ENCODE measurements at places on chromosomes 12 and 14. TPM values are rescaled to one million over a fixed set of nuclear protein-coding genes. Genes with fewer than 3 reads are reported as not detected.

The TCL1B gene
- not detected for total RNA-seq

DNA sequence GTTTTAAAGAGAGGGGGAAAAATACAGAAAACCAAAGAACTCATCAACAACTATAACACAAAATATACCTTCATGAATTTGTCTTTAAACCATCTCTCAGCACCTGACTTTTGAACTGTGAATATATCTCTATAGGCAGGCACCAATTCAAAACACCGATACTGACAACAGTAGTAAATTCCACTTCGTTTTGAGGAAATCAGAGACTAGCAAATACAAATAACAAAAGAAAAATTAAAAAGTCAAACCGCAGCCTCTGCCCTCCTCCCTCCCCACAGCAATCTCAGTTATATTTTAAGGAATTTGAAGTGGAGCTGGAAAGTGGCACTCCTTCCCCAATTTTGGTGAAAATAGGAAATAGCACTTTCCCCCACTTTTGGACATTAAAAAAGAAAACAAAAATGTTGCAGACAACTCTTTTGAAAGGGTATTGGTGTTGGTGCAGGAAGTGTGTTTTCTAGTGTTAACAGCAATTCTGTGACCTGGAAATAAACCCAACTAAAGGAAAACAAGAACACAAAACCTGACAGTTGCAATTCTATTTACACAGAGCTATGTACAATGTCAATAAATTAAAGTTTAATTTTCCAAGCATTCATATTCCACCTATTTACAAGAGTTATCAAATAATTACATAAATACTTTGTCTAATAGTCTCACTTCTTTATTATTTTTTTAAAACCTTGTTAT lies 13.5 kb downstream of the TBX3 start:
- H3K27me3 ChIP-seq, result no peaks in the 10 kb centered on the region
- no peaks in the 10 kb centered on the region for H3K4me1 ChIP-seq
- H3K27ac ChIP-seq, result no peak overlapping the region
- no peak for DNase-seq

GRCh38 chr14:66228267-66228970 lies 257.8 kb upstream of the CCDC196 start:
- H3K27me3 ChIP-seq, result peaks cover 10% of the 10 kb centered on the region
- no peaks in the 10 kb centered on the region for H3K4me1 ChIP-seq
- H3K27ac ChIP-seq, result no peak overlapping the region
- no peak overlapping the region for H3K4me3 ChIP-seq
- H3K36me3 ChIP-seq, result no peaks in the 10 kb centered on the region
- no peak for DNase-seq

- H3K27ac ChIP-seq, result no peak overlapping the region
- H3K36me3 ChIP-seq, result peaks cover 65% of the 10 kb centered on the region
- no peaks in the 10 kb centered on the region for H3K27me3 ChIP-seq
Observed at GRCh38 chr14:75042035-75042434, 9.2 kb downstream of the MLH3 start.

DNA sequence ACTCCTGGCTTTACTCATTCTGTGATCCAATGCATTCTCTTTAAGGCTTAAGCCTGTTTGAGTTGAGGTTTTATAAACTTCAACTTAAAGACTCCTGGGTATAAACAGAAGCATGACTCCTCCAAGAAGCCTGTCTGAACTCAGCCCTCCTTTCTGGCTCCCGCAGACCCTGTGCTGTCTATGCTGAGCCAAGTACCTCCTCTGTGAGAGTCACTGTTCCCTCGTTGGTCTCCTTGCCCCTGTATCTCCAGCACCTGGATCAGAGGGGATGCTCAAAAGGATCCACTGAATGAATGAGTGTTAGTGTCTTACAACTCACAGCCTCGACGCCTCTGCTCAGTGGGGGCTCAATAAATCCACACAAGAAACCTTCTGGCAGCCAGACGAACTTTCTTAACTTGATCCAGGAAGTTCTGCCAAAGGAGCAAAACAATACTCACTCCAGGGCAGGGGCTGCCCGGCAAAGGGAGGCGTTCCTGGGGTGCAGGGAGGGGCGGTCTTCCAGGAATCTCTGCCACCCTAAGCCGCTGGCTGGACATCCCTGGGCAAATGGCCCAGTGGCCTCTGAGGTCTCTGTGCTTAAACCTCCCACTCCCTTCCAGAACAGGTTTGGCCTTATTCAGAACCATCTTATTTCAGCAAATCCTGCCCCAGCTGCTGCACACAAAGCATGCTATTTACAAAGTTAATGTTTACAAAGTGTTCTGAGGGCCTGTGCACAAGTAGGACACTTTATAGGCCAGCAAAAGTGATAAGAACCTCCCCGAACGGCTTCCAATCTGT lies 32.9 kb downstream of the MAP1LC3B2 start:
- no peak for DNase-seq
- H3K4me1 ChIP-seq, result peaks cover 4% of the 10 kb centered on the region
- no peaks in the 10 kb centered on the region for H3K36me3 ChIP-seq
- H3K27ac ChIP-seq, result no peak overlapping the region
- H3K27me3 ChIP-seq, result no peaks in the 10 kb centered on the region

DNA sequence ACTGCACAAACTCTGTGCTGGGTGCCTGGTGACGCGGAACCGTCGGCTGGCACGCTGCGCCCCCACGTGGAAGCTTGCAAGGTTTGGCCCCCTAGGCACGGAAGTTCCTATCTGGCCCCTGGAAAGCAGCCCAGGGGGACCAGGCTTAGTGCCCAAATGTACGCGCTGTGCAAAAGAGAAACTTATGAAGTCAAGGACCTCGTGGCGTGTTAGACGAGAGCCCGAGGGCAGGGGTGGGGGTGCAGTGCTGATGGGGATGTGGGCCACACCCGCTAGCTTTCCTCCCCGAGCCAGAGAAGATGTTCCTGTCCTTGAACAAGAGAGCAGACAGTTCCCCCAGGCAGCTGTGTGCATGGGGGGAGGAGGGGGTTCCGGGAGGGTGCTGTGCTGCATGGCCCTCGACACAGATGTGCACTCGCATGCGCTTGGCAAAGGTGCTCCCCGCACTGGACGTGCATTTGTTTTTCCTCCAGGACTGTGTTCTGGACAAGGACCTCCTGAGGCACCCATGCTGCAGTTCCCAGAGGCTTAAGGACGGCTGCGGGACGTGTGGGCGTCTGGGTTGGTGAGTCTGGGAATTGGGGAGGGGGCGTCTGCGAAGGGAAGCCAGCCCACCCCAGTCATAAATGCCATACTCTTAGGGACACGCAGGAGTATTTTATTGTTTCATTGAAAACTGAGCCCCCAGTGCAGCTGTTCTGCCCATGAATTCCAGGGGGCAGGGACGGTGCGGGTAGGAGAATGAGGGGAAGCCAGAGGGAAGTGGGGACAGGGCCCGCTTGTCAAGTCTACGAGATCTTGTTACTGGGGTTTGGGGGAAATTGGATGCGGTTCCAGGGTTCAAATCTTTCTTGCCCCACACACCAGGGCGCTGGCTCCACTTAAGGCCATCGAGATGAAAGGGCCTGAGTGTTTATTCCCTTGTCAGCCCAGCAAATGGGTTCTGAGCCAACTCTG lies 80.0 kb downstream of the NTF3 start:
- H3K4me1 ChIP-seq, result no peaks in the 10 kb centered on the region
- H3K4me3 ChIP-seq, result no peak overlapping the region
- H3K27me3 ChIP-seq, result no peaks in the 10 kb centered on the region
- no peaks in the 10 kb centered on the region for H3K36me3 ChIP-seq
- DNase-seq, result peak; percentile 71
- H3K27ac ChIP-seq, result no peak overlapping the region
